ENCODE measurements at places on chromosomes 2 and 18. TPM values are rescaled to one million over a fixed set of nuclear protein-coding genes. Genes with fewer than 3 reads are reported as not detected.
A peak's percentile ranks its signal among the peaks of the same experiment; 100 is the strongest.

DNA sequence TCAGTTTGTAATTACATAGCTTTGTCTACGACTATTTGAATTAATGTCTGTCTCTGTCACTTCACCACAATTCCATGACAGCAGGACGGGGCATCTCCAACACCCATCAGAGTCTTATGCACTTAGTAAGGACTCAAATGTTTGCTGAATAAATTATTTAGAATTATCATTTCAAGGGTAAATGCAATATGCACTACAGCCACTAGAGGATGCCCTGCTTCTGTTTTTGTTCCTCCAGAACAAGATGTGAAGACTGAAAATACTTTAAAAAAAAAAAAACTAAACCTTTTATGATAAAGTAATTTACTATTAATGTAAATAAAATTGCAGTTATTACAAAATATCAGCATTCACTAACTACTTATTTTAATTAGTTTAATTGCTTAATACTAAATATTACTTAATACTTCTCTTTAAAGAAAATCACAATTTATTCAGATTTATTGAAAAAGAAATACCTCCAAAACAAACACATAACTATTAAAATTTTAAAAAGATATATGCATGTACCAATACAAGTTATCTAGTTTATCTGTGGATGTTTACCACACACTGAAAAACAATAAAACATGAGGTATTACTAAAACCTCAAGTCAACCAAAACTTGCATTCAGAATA, 3.2 kb downstream of the PIGN start:
- DNase-seq = peak; percentile 20

Gene SMARCAL1
- total RNA-seq = 25.1 TPM

- no peak for DNase-seq
Measured at GRCh38 chr2:53964257-53964952, 6.4 kb downstream of the PSME4 start.

Gene EDAR
- 0.62 TPM for total RNA-seq

Gene SF3B1
- 1,013 TPM for total RNA-seq

Gene UPP2
- total RNA-seq = not detected

GRCh38 chr2:180607514-180608049, 372.8 kb upstream of the UBE2E3 start:
- DNase-seq = no peak
